ENCODE measurements at places on chromosomes 5 and 9. TPM values are rescaled to one million over a fixed set of nuclear protein-coding genes. Genes with fewer than 3 reads are reported as not detected.

- no peak for DNase-seq
- peak overlapping the region; percentile 14 for H3K27ac ChIP-seq
- no peaks in the 10 kb centered on the region for H3K4me1 ChIP-seq
- H3K36me3 ChIP-seq: no peaks in the 10 kb centered on the region
- no peak overlapping the region for H3K4me3 ChIP-seq
- H3K27me3 ChIP-seq: no peaks in the 10 kb centered on the region
These were observed 2375.8 kb downstream of the MAT2B start for GRCh38 chr5:165881259-165881658.

- no peak for DNase-seq
- no peaks in the 10 kb centered on the region for H3K27me3 ChIP-seq
- H3K27ac ChIP-seq: no peak overlapping the region
- no peak overlapping the region for H3K4me3 ChIP-seq
- H3K36me3 ChIP-seq: no peaks in the 10 kb centered on the region
These were observed 79.1 kb upstream of the CPEB4 start for GRCh38 chr5:173809014-173809413.

GRCh38 chr9:116895961-116896360, 208.9 kb downstream of the TRIM32 start:
- no peaks in the 10 kb centered on the region for H3K36me3 ChIP-seq
- H3K27me3 ChIP-seq: no peaks in the 10 kb centered on the region
- no peak overlapping the region for H3K4me3 ChIP-seq
- H3K4me1 ChIP-seq: no peaks in the 10 kb centered on the region
- no peak for DNase-seq

DNA sequence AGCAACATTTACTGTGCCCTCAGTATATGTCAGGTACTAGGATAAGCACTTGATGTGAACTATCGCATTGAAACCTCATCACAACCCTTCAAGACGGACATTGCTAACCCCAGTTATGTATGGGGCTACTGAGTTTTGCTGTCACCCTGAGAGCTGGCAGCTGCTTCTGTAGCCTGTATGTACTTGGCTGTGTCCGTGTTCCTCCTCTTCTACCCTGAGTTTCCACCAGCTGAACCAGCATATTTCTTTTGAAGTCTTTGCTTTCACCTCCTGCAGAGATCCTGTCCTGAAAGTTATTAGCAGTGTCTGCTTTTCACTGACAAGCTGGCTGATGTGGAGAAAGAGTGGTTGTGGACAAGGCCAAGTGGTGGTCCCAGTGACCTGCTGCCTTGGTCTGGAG, 63.3 kb downstream of the ADGRV1 start:
- no peaks in the 10 kb centered on the region for H3K4me1 ChIP-seq
- no peaks in the 10 kb centered on the region for H3K36me3 ChIP-seq
- DNase-seq: no peak
- no peak overlapping the region for H3K27ac ChIP-seq
- no peak overlapping the region for H3K4me3 ChIP-seq

PCDHGA10 gene
- total RNA-seq: 2.2 TPM

- H3K27me3 ChIP-seq: no peaks in the 10 kb centered on the region
- H3K27ac ChIP-seq: no peak overlapping the region
- no peaks in the 10 kb centered on the region for H3K36me3 ChIP-seq
- no peaks in the 10 kb centered on the region for H3K4me1 ChIP-seq
- H3K4me3 ChIP-seq: no peak overlapping the region
These were observed 156.3 kb downstream of the PARP8 start for GRCh38 chr5:50822761-50823160.

PCDHGB2 gene
- total RNA-seq: 2.8 TPM

SLC27A6 gene
- 4.5 TPM for total RNA-seq

GRCh38 chr5:132411304-132412013, 41.9 kb downstream of the SLC22A5 start:
- H3K4me3 ChIP-seq: peak overlapping the region; percentile 58
- no peaks in the 10 kb centered on the region for H3K36me3 ChIP-seq
- no peaks in the 10 kb centered on the region for H3K27me3 ChIP-seq
- H3K4me1 ChIP-seq: peaks cover 4% of the 10 kb centered on the region

DNA sequence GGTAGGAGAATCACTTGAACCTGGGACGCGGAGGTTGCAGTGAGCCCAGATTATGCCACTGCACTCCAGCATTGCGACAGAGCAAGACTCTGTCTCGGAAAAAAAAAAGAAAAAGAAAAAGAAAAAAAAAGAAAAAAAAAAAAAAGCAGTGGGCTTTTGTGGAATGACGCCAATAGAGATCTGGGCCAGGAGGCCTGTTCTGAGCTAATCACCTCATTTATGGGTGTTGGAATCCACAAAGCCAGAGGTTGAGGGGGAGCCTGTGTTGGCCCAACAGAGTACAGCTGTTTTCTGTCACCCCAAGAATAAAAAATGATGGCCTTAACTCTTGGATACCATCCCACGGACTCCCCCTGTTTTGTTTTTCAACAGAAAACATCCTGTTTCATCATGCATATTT, 18.5 kb downstream of the OSTF1 start:
- H3K36me3 ChIP-seq: no peaks in the 10 kb centered on the region
- H3K27ac ChIP-seq: no peak overlapping the region
- no peak for DNase-seq

- H3K4me3 ChIP-seq: no peak overlapping the region
- no peak overlapping the region for H3K27ac ChIP-seq
- H3K4me1 ChIP-seq: no peaks in the 10 kb centered on the region
- DNase-seq: no peak
These were observed 70.9 kb downstream of the SH3RF2 start for GRCh38 chr5:146007270-146007669.

GRCh38 chr5:78320401-78320800, 25.9 kb upstream of the AP3B1 start:
- H3K4me1 ChIP-seq: no peaks in the 10 kb centered on the region
- no peak overlapping the region for H3K4me3 ChIP-seq
- no peaks in the 10 kb centered on the region for H3K36me3 ChIP-seq
- no peak overlapping the region for H3K27ac ChIP-seq
- no peak for DNase-seq
- H3K27me3 ChIP-seq: no peaks in the 10 kb centered on the region

DNA sequence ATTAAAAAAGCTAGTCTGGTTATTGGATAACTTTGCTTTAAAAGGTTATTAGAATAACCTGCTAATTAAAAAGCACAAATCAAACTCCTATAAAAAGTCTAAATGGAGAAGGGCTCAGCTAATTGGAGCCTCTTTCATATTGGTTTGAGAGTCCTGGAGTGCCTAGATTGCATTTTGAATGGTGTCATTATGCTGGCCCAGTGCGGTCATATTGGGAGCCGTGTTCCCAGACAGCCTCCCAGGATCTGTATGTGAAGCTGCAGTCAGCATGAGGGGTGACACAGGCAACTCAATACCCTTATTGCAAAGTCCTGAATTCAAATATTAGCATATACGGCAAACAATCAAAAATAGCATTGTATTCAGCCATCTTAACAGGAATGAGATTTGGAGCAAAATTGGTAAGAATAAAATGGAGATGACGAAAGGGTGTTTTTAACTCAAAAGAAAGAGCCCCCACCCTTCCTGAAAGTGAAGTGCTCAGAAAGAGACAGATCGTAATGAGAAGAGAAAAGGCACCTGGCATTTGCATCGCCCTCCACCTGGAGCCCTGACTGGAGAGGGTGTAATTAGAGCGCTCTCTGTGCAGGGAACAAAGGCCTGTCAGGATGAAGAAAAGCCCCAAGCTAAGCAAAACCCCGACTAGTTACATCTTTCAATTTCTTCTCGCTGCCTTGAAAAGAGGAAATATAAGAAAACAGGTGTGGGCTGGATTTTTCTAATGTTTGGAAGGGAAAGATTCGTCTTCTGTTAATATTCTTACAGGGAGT, 621.0 kb upstream of the ADAMTS16 start:
- H3K27me3 ChIP-seq: no peaks in the 10 kb centered on the region
- H3K27ac ChIP-seq: no peak overlapping the region
- no peak overlapping the region for H3K4me3 ChIP-seq

DNA sequence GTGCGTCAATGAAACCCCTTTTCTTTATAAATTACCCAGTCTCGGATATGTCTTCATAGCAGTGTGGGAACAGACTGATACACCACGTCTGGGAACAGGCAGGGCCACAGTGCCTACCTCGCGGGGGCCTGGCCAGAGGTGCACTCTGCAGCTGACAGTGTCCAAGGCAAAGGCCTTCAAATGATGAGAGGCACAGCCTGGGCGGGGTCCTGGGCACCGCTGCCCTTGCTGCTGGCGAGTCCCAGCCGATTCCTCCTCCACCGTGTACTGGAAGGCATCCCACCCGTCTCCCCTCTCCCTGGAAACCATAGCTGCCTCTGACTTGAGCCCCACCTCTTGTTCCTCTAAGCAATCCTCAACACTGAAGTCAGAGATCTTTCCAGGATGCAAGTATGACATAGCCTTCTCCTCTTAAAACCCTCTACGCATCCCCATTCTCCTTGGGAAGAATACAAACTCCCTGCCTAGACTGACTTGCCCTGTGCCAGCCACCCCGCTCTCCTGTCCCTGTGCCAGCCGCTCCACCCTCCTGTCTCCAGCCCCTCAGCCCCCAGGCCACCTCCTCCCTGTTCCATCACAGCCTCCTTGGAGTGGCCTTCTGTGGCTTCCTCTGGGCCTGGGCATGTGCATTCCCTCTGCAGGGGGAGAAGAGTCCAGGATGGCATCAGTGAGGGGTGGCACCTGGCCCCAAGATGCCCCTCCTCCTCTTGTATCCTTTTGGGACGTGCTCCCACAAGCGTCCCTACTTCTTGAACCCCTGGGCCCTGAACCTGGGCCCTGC, 8.1 kb upstream of the COL5A1 start:
- no peak overlapping the region for H3K4me3 ChIP-seq
- H3K4me1 ChIP-seq: 0 out of 2 replicates have a peak, but pooled peaks cover 3% of the 10 kb centered on the region
- H3K36me3 ChIP-seq: no peaks in the 10 kb centered on the region
- no peak overlapping the region for H3K27ac ChIP-seq

XPA gene
- 2.6 TPM for total RNA-seq

C9orf50 gene
- total RNA-seq: not detected

- no peak for DNase-seq
- H3K36me3 ChIP-seq: no peaks in the 10 kb centered on the region
- no peak overlapping the region for H3K27ac ChIP-seq
- H3K4me3 ChIP-seq: no peak overlapping the region
- no peaks in the 10 kb centered on the region for H3K4me1 ChIP-seq
- no peaks in the 10 kb centered on the region for H3K27me3 ChIP-seq
These were observed 13.0 kb downstream of the HIGD2A start for GRCh38 chr5:176401281-176402205.

PCDHGA5 gene
- 1.3 TPM for total RNA-seq

SYK gene
- total RNA-seq: 5.6 TPM

GRCh38 chr5:21094619-21095018, 1106.6 kb upstream of the CDH18 start:
- H3K4me1 ChIP-seq: no peaks in the 10 kb centered on the region
- H3K27ac ChIP-seq: no peak overlapping the region
- no peak overlapping the region for H3K4me3 ChIP-seq
- no peak for DNase-seq
- H3K36me3 ChIP-seq: no peaks in the 10 kb centered on the region

GRCh38 chr5:10936081-10936855, 175.2 kb upstream of the DAP start:
- H3K4me1 ChIP-seq: peaks cover 2% of the 10 kb centered on the region
- no peaks in the 10 kb centered on the region for H3K27me3 ChIP-seq
- H3K36me3 ChIP-seq: no peaks in the 10 kb centered on the region
- no peak overlapping the region for H3K4me3 ChIP-seq
- DNase-seq: no peak
- no peak overlapping the region for H3K27ac ChIP-seq

RNF183 gene
- total RNA-seq: not detected

Measured in H1 (cell line).